ENCODE measurements at places on chromosomes 2 and 18.

DNA sequence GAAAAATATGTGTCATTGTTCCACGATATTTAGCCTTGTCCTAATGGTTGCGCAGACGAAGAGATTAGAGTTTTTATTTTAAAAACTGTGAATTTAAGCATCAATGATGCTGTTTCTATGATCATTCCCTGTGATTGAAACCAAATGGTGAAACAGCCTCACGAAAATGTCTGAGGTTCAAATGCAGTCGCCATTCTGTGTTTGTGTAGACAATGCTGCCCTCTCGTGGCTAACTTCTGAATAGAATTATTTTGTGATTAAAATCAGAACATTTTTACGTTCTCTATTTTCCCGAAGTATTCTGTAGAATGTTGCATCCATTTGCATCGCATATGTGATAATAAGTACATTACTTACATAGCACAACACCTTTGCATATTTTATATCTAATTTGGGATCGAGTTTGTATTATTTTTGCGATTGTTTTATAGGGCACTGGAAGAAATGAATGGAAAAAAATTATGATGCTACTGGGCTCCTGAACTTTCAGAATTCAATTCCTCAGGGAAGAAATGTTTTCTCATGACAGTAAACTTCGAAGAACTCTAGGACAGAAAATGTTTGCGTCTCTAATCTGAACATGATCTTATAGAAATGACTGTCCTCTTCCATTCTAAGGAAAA is 54.8 kb upstream of the CREB1 start:
- DNase-seq, result peak; percentile 64

DNA sequence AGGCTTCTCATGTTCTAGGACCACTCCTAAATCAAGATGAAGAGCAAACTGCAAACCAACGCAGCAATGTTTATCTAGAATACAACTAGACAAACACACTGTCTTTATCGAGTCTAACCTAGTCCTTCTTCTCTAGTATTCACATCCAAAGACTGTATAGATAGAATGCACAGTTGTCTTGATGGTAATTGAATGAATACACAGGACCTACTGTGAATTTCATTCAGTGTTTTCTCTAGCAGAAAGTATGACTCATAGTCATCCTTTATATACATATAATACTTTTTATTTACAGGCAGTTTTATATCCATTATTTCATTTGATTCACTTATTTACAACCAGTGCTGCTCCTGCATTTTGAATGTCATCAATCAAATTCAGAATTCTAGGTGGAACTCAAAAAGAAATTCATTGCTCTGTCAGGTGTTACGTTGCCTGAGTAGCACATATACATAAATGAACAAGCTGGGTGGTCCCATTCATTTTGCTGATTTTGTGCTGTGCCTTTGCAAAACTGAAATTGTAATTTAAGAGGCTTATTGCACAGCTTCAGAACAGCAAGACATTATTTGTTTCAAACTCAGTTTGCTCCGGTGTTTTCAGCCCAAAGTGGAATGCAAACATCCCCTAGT is 374.8 kb downstream of the EPHA4 start:
- peak; percentile 30 for DNase-seq

GRCh38 chr18:69674966-69675365 is 272.7 kb downstream of the CD226 start:
- DNase-seq, result no peak

GRCh38 chr2:235539773-235540172 is 45.9 kb downstream of the AGAP1 start:
- no peak for DNase-seq

DNA sequence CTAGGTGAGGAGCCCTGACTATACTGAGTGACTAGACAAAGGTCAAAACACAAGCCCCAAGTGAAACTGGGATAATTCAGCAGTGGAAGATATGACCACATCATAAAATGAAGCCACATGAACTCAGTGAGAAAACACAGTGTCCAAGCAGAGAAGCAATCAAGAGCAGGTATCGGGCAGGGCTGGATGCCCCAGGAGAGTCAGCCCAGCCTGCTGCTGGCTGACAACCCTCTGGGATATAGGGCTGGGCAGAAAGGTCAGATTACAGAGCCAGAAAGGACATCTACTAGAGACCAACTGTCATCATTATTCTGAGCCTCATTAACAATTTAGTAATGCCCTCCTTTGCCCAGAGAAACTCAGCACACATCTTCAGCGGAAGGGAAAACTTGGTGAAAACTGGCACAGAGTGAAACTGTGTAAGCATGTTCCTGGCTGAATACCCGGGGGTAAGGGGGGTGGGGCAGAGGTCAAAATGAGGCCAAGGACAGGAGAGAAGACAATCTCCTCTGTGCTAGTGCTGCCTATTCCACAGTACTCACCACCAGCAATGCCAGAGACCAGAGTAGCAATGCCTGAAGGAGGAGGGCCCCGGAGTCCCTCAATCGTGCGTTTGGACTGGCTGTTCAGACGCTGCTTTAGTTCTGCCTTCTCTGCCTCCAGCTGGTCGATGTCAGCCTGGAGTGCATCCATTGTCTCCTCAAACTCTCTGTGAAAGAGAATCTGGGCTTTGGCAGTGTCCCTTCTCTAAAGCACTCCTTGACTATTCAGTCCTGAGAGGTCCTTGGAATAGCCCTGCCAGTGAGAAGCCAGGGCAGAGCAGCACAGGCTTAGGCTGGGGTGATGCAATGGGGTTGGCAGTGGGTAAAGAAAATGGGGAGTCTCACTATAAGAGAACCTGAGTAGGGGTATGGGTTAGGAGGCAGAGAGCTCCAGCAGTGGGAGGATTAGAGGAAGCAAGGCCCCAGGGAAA is 15.3 kb downstream of the DCTN1 start:
- no peak for DNase-seq

DNA sequence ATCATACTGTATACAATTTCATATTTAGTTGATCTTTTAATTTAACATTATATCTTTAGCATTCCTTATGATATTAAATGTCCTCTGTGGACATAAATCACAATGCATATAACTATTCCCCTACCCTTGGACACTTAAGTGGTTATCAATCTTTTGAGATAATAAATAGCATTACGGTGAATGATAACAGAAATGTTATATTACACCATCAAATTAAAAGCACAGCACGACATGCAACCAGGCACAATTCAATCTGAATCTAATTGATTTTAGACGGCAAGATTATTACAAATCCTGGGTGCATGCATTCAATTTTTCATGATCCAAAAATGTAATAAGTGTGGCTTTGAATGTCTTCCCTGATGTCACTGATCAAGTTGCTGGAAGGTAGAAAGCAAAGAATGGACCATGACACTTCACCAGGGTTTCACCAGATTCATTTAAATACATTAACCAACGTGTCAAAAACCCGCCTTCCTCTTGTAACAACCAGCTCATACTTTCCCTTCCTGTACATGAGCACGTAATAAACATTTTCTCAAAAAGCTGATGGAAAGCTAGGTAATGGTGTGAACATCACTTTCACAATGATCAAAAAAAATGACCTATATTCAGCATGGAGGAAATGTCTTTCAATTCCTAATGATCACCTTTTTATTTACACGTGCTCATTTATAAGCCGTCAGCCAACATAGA is 513.7 kb upstream of the ID2 start:
- no peak for DNase-seq

Data from NCI-H345 (cell line).